Left ventricle myocardium superior (tissue), 1 donor: ENCODE measurements at places on chromosomes 7 and 10. TPM values are rescaled to one million over a fixed set of nuclear protein-coding genes. Genes with fewer than 3 reads are reported as not detected.
A peak's percentile ranks its signal among the peaks of the same experiment; 100 is the strongest.

The AKR1C2 gene
- total RNA-seq: 14.2 TPM

The SDHAF3 gene
- 20.3 TPM for total RNA-seq

GRCh38 chr7:132045481-132045980 is 489.1 kb upstream of the PODXL start:
- no peak for DNase-seq

DNA sequence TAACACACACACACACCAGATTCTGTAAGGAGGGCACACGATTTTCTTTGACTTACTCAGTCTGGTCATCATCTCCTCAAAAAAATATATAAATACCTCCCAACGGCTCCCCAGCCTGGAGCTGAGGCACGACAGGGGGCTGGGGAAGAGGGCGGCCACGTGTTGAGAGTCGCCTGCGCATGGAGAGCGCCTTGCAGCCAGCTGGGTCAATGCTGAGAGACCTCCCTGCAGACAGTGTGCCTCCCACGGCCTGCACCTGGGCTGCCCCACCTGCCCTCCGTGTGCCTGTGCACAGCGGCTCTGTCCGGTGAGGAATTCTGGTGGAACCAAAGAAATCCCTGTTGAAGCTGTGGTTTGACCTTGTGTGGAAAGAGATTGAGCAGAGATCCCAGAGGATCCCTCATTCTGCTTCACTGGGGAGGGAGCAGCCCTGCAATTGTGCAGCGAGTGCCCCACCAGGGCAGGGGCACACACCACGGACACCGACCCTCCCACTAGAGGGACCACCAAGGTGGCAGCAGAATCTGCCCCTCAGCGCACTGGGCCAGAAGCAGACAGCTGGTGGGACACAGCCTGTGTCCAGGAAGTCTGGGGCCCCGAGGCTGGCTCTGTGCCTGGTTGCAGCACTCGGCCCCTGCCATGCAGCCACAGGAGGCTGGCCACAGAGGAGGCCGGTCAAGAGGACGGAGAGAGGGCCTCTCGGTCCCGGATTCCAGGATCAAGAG is 150.5 kb upstream of the PPP2R2D start:
- no peak for DNase-seq

DNA sequence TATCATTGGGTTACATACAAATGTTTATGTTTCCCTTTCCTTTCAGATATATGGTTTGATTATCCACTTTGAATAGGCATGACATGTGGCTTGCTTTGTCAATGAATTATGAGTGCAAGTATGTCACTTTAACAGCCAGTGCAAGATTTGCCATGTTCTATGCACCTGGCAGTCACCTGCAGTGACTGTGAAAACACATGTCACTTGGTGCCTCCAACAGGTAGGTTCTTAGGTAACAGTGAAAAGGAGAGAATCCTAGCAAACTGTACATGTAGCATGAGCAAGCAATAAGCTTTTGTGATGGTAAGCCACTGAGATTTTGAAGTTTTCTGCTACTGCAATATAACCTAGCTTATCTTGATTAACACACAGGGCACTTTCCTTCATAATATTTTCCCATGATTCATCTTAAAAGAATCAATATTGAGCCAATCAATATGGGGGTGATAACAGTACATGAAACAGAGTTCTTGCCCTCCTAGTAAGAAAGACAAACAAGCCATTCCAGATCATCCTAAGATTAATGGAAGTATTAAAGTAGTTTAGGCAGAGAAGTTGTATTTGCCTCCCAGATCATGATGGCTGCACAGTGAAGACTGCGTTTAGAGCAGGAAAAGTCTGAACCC is 7.9 kb upstream of the RALA start:
- no peak for DNase-seq

- DNase-seq: peak; percentile 46
Measured at GRCh38 chr7:149855361-149856305, 17.5 kb downstream of the ZNF862 start.

The ABHD11 gene
- 24.0 TPM for total RNA-seq
